ENCODE measurements at places on chromosomes 1 and 21.

- DNase-seq: peak; percentile 20
These were observed 31.9 kb downstream of the NEK2 start for GRCh38 chr1:211643324-211644212.

GRCh38 chr1:226679853-226680516 is 59.1 kb downstream of the ITPKB start:
- peak; percentile 89 for DNase-seq

GRCh38 chr1:7298145-7298544 is 473.0 kb upstream of the VAMP3 start:
- DNase-seq: peak; percentile 83

GRCh38 chr1:160651433-160652064 is 4.7 kb upstream of the SLAMF1 start:
- DNase-seq: no peak

- DNase-seq: peak; percentile 82
These were observed 10.9 kb upstream of the ALDH4A1 start for GRCh38 chr1:18913065-18913835.

GRCh38 chr1:85363521-85363920 is 87.1 kb upstream of the BCL10 start:
- peak; percentile 40 for DNase-seq

GRCh38 chr1:218374401-218375353 is 29.5 kb downstream of the TGFB2 start:
- peak; percentile 57 for DNase-seq

- peak; percentile 94 for DNase-seq
These were observed 26.1 kb downstream of the SPAG17 start for GRCh38 chr1:118158924-118159323.

DNA sequence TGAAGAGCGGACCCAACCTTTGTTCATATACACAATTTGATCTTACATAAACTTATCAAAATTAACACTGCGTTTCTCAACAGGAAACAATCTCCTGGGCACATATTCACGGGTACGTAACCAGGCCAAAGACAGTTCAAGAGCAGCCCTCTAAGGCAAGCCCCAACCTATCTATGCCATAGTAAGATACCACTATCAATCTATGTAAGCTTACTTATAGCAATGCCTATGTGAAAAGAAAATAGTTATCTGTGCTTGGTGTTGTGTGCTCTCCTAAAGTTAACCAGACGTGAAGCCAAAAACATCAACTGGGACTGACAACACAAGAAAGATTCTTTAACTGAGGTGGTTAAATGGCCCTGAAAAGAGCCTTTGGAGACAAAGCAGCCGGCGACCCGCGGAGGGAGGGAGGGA is 49.4 kb upstream of the BOLA1 start:
- no peak for DNase-seq

DNA sequence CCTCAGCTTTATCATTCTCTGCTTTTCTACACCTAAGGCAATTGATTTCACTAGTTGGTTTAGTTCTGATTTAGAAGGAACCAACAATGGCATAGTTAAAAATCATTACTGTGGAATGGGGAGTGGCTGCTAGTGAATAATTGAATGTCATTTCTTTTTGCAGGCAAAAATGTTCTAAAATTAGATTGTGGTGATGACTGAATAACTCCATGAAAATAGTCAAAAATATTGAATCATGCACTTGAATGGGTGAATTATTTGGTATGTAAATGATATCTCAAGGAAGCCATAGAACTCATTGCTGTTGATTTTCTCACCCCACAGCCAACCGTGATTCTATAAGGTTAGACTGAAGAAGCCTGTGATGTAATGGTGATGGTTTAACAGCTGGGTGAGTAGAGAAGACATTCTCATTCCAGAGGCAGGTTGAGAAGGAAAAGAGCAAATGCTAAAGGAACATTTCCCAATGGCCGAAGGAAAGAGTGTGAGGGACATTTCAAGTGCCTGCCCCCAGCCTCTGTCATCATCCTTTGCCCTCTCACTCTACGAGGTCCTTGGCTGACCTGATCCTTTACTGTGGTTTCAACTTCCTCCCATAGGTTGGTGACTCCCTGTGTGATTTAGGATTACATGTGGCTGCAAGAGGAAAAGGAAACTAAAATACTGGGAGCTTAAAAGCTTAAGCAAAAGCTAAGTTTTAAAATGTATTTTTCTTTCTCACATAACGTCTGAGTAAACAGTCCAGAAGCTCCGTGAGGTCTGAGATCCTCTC is 12.5 kb downstream of the OVAAL start:
- DNase-seq: peak; percentile 70

DNA sequence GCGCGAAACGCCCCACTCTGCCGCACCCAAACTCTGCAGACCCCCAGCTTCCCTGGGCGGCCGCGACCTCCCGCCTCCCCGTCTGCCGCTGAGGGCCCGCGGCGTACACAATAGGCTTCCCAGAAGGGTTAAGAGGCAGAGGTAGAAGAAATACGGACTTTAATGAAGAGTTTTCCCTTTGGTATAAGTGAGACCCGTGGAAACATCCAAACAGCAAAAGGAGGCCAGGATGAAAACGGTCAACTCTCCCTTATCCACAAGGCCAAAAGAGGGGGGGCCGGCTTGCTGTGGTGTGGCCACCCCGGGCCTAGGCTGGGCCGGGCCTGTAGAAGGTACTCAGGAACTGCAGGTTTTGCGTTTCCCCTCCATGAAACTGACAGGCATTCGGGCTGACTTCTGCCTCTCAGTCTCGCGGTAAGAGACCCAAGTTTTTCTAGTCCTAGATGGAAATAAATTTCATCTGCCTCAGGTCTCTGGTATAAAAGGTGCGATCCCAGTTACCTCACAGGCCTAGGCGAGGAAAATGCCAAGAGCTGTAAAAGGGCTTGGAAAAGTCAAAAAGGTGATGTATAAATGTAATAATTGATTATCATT is 671 bp upstream of the PYGO2 start:
- no peak for DNase-seq

DNA sequence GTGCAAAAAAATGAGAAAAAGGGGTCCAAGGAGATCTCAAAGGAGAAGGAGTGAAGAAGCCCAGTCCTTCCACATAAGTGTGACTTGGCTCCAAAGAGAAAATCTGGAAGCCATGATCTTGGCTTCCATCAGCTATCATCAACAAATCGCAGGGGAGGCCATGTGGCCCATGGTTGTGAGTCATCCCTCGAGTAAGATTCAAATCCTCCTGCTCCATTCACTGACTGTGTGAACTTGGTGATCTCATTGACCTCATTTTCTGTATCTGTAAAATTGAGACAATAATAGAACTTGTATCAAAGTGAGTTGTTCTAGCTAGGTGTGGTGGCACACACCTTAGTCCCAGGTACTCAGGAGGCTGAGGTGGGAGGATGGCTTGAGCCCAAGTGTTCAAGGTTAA is 79.1 kb upstream of the OLIG2 start:
- no peak for DNase-seq

DNA sequence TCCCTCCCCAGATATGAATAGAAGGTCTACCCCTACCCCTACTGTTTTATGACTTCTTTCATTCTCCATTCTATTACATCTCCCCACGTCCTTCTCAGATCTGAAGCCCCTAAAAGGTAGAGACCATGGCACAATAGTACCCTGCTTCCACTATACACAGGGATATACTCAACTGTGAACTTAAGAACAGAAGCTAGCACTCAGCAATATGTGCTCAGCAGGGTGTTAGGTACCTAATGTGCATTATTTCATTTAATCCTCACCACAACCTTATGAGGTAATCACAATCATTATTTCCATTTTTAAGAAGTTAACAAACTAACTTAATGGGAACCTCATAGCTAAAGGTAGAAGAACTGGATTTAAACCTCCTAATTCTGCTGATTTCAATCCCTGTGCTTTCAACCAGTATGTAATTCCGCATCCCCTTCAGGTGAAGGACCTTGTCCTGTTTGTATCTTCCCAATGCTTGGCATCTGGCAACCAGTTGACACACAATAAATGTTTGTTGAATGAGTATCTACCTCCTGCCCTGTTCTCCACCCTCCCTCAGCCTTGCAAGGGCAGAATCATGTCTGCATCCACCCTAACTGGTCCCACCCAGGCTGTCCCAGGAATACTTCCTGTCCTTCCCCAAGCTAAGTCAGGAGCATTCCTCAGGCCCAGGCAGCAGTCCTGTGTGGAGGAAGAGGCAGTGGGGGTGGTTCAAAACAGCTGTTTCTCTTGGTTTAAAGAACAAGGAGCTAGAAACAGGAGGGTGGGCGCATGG is 6.5 kb downstream of the DENND2D start:
- DNase-seq: peak; percentile 10

- DNase-seq: peak; percentile 17
These were observed at the start of gene TTC34 for GRCh38 chr1:2801535-2802291. TSS of gene TTC34 (minus strand) at chr1:2801693. CDS start at chr1:2800827, 866 bp downstream.

DNA sequence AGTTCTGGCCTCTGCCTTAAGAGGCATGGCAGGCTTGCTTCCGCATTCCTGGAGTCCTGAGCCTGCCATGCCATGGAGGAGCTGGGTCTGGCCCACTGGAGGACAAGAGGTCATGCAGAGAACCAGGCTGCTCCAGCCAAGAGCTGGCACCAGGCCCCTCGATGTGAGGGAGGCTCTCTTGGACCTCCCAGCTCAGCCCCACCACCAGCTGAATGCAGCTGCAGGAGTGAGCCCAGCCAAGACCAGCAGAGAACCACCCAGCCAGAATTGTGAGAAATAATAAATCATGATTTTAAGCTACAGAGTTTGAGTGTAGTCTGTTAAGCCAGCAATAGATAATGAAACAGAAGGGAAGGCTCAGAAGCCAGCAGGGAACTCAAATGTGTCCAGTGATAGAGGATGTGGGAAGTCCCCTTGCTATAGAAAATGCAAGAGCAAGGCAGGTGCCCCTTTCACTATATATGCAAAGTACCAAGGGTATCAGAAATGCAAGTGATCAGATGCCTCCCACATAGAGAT is 118.4 kb downstream of the HIVEP3 start:
- DNase-seq: no peak

- DNase-seq: no peak
These were observed 69.2 kb upstream of the WLS start for GRCh38 chr1:68301471-68302001.

DNA sequence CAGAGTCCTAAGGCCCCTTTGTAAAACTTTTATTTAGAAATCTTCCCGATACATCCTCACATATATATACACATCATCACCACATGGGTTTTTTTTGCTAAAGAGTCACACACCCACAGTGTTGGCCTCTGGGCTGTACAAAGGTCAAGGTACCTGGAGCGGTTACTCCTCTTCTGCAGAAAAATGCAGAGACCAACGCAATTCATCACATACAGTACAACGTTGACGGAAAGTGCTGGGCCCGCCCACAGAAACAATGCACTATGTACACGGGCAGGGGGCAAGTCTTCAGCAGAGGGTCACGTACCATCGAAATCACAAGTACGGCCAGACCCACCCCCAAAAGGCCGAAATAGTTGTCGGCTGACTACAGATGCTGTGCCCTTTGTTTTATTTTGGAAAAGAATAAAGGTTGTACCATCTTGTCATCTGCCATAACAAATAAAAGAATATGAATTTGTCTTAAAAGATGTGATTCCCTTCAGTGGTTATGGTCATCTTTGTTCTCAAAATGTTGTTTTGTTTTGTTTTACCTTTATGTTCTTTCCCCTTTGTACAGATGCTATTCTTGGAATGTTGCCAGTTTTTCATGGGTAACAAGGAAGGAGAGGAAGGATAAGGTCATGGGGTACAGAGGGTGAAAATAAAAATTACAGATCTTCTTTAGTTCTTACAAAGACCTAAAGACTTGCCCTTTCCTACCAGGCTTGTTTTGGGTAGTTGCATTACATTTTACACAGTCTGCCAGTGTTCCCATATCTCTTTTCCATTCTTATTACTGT is 15.6 kb downstream of the TAL1 start:
- DNase-seq: no peak

Data from fibroblast of skin of scalp (primary cell).